ENCODE measurements at places on chromosomes 3 and 15.

- DNase-seq = no peak
Observed at GRCh38 chr15:52408823-52409222, 113.2 kb upstream of the MYO5C start.

DNA sequence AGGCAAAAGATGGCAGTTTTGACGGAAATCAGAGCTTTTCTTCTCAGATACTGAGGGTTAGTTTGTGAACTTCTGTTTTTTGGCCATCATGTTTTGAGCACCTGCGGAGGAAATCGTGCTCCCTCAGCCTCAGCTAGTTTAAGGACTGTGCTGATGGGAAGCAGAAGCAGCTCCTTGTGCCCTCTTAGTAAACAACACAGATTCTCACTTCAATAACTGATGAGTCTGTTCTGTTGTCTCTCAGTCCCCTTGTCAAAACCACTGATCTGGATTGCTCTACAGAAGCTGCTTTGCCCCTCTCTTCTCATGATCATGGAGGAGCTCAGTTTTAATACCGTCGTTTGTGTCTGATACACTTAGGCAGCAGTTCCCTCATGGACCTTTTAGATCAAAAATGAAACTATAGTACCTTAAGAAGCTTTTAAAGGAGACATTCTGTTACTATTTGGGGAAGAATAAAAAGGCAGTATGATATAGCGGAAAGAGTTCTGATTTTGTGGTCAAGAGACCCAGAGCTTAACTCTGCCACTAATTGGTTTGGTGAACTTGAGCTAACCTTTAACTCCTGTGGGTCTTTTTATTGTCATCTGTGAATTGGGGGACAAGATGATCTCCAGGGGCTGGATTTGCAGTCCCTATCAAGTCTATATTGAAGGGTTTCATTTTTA is 152.6 kb downstream of the BBX start:
- DNase-seq = no peak

DNA sequence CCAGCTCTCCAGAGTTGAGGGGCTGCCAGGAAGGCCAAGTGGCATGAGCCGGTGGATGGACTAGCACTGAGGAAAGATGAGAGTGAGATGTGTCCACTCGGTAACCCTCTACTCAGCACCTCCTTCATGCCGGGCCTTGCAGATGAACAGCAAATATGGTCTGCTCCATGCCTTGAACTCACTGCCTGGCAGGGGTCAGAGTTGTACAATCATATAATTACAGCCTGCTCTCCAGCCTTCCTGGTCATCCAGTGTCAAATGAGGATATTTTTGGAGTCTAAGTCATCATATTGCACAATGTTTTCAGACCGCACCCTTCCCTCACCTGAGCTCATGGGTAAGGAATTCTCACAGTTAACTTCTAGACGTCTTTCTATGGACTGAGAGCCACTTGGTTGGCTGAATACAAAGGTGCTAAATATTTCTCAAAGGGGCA is 4.9 kb downstream of the MGLL start:
- DNase-seq = no peak

DNA sequence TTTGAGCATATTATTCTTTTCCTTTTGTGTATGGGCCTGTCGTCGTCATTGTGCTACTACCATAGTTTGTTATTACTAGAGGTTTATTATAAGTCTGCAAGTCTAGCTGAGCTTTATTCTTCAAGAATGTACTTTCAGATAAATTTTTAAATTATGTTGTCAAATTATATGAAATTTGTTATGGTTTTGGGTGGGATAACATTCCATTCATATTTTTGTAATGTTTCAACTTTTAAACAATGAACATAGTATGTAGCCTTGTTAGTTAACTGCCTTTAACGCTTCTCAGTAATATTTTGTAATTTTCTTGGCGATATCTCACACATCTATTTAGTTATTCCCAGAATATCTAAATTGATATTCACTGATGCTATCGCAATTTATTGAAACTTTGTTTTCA is 41.6 kb upstream of the GOLGA8B start:
- no peak for DNase-seq

- DNase-seq = no peak
Observed at GRCh38 chr3:40465456-40465855, 8.3 kb downstream of the RPL14 start.

DNA sequence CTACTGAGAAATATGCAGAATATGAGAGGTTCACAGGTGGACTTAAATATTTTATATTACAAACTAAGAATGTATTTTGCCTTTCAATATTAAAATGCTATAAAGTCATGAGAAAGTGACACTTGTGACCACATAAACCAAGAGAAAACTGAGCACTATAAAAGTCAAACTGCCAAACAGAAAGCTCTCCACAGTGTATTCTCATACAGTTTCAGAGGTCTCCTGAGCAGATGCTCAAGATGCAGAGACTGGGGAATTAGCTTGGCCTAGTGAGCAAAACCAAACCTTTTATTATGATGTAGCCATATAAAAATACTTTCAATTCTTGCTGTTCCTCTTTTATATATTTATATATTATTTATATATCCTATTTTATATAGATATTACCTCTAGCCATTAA is 227.8 kb downstream of the TBC1D5 start:
- DNase-seq = no peak

DNA sequence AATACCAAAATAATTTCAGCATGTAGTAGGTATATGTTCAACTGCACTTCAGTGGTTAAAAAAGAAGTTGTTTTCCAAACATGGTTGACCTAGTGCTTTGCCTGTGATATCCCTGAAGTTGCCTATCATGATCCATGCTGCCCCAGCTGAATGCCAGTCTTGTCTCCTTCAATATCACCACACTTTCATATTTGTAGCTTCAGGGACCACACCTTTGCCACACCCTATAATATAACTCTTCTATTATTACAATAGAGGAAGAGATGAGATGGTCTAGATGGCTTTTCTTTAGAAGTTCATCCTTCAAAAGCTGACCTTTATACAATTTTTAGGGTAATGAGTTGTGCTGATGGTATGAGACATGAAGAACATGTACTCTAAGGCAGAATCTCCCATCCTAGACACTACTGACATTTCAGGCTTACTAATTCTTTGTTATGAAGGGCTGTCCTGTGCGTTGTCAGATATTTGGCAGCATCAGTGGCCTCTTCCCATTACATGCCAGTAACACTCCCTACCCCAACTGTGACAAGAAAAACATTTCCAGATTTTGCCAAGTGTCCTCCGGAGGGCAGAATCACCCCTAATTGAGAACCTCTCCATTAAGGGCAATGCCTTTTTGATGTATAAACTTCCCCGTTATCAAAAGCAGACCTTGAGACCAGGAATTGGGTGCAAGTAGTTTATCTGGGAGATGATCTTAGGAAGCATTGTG is 76.2 kb upstream of the PLCL2 start:
- DNase-seq = no peak
